ENCODE measurements at places on chromosomes 6 and 20.

- no peak for DNase-seq
Measured at GRCh38 chr20:12984863-12985262, 23.9 kb upstream of the SPTLC3 start.

DNA sequence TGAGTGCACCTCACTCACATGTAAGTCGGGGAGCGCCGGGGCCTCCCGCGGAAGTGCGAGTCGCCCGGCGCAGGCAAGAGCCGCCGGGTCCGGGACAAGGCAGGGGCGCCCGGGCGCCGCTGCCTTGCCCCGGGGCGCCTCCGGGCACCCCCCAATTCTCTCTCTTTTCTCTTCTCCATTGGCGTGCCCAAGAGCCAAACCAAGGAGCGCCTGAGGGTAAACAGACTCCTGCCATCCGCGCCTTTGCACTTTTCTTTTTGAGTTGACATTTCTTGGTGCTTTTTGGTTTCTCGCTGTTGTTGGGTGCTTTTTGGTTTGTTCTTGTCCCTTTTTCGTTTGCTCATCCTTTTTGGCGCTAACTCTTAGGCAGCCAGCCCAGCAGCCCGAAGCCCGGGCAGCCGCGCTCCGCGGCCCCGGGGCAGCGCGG is 36.8 kb downstream of the GNAS start:
- no peak for DNase-seq

- no peak for DNase-seq
Measured at GRCh38 chr20:45409521-45410272, 1.6 kb downstream of the DBNDD2 start.

DNA sequence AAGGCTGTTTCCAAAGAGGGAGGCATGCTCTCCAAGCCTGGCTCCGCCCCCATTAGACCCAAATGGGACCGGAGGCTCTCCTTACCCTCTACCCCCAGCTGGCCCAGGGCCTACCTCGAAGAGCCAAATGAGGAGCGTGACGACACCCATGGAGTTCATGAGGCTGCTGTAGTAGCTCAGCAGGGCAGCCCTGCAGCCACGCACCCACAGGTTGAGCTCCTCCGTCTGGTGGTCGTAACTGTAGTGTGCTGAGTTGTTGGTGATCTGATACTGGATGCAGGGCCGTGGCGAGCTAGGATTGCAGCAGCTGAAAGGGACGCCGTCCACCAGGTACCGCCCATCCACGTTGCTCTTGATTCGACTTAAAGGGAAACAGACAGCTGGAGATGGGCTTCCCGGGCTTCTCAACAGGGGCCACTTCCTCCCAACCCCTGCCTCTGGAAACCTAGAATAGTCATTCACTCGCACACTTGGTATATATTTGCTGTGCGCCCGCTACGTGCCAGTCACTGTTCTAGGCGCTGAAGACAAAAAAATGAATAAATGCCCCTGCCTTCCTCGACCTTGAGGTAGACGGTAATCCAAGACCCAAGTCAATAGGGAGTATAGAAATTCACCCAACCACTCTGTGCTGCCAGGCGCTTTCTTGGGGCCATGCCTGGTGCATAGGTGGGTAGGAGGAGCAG is 18.0 kb downstream of the PRPH2 start:
- DNase-seq: peak; percentile 78

GRCh38 chr6:14848019-14848418 is 397.9 kb upstream of the JARID2 start:
- no peak for DNase-seq

GRCh38 chr6:14743144-14743473 is 502.8 kb upstream of the JARID2 start:
- DNase-seq: no peak

GRCh38 chr6:159360306-159360705 is 191.1 kb downstream of the FNDC1 start:
- no peak for DNase-seq

DNA sequence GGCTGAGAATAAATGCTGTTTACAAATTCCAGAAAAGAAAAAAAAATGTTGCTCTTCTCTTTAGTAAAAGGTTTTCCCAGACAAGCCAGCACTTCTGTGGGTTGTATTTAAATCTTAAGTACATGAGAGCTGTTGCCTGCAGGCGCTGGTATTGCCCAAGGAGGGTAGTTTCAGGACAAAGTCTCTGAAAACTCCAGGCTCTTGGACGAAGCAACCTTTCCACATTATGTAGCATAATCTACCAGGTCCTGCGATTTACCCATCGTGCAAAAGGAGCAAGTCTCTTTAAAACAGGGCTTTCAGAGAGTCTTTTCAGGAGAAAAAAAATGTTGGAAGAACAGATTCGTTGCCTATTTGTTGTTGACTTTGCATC is 65.6 kb downstream of the PLG start:
- DNase-seq: no peak

DNA sequence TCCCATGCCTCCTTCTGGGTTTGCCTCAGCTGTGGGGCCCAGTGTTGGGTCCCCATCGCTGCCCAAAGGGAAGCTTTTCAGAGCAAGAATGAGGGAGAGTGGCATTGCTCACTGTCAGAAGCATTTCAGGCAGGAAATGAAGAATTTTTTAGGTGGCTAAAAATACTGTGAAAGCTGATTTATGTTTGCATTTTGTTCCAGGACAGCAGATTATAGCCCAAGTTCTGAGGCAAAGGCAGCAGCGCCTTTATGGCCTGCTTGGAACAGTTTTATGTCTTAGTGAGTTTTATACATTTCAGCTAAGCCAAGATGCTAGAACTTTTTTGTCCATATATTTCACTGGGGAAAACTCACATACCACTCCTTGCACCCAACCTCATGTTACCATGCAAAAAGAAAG is 4.3 kb upstream of the CCDC167 start:
- no peak for DNase-seq

DNA sequence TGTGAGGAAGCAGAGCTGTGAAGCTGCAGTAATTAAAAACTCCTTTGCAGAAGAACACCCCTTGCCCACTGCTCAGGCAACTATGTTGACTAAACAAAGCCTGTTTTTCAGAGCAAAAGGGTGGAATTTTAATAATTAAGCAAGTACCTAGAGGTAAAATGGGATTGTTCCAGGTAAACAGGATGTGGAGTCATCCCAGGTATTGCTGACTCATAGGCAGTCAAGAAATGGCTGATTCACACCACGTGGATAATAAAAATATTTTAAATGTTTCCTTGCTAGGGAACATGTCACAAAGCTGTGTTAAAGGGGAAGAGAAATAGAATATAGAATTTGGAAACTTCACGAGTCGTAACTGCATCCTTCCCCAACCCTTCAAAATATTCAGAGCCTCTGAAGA is 491.8 kb downstream of the BTBD3 start:
- no peak for DNase-seq

DNA sequence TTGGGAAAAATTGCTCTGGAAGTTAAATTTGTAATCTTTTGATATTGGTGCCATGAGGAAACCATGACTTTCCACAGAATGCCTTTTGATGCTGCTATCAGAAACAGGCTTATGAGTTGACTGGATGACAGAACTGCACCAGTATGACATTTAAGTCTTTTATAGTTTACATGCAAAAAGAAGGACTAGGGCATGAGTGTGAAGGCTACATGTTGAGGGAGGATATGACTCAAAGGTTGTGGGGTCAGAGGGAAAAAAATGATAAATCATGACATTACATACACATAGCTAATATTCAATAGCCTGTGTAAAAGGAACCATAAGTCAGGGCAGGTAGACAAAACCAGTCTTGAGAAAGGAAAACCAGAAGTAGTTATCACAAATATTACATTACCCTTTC is 182.2 kb downstream of the COL12A1 start:
- DNase-seq: no peak

- DNase-seq: peak; percentile 65
Measured at GRCh38 chr20:63698739-63699465, 2.5 kb downstream of the TNFRSF6B start.

GRCh38 chr6:132130626-132131298 is 179.6 kb upstream of the CCN2 start:
- peak; percentile 77 for DNase-seq

DNA sequence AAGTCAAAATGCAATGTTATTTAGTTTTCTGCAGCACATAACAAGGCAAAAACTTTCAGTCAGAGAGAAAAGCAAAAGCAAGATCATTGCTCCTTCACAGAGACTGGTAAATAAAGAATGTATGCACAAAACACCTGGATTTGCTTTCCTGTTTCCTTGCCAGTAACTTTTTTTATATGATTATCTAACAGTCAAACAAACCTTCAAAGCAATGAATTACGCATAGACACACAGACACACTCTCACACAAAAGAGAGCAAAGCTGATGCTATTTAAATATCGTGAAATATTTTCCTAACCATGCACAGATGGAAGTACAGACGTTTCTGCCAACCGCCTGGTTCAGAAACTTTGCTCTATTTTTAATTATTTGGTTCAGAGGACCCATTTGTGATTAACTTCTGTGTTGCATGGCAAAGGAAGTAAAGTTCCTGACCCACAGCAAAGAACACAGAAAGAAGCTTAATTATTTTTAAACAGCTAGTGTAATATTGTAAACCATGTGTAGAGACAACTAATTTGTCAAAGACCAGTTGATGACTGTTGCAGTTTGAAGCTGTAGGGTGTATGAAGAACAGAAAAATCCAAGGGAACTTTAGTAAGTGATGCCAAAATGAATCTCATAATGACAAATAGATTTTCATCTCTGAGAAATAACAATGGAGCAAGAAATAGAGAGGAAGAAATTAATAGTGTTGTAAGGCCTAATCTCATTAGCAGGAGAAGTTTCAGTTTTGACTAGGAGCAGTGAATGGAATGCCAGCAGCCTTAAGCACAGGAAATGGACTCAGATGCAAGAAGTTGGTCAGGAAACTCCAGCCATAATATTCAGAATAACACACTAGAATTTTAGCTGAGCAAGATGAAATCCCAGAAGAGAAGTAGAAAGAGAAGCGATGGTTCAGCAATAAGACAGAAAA is 24.1 kb downstream of the ATXN1 start:
- no peak for DNase-seq

DNA sequence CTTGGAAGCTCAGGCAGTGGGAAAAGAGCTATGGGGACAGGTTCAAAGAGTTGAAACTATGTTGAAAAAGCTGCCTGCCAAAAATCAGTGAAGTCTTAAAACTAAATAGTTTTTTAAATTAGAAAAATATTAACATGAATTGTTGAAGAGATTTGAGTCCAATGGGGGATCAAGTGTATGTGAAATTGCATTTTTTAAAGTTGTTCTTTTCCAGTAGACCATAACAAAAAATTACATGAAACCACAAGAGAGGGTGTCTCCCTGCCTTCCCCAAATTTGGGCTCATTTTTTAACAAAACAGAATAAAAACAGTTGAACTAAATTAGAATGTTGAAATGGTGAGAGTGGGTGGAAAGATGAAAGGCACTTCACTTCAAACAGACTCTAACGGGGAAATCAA is 31.5 kb upstream of the COL10A1 start:
- no peak for DNase-seq

- peak; percentile 88 for DNase-seq
Measured at GRCh38 chr6:35496841-35497570, at the start of gene TEAD3. Gene TEAD3 (minus strand): TSS chr6:35497079.

- no peak for DNase-seq
Measured at GRCh38 chr6:21859193-21859735, 265.7 kb downstream of the SOX4 start.

- DNase-seq: no peak
Measured at GRCh38 chr6:28565823-28566526, 40.3 kb downstream of the GPX5 start.

DNA sequence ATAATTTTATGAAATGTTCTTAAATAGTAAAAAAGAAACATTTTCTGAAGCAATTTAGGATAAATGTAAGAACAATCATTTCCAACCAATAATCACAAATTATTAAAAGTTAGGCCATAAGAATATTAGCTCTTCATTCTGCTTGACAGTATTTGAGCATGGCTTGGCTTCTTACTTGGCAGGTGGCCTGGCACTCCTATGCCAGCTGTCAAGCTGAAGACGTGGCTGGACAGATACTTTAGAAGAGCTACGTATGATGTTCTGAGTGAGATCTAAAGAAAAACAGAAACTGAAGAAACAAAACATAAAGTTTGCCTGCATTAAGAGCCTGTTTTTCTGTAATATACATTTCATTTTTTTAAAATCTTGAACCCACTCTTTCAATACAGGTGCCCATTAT is 438.9 kb downstream of the GRIK2 start:
- DNase-seq: no peak

- DNase-seq: no peak
Measured at GRCh38 chr6:5278047-5278446, 16.7 kb downstream of the FARS2 start.

DNA sequence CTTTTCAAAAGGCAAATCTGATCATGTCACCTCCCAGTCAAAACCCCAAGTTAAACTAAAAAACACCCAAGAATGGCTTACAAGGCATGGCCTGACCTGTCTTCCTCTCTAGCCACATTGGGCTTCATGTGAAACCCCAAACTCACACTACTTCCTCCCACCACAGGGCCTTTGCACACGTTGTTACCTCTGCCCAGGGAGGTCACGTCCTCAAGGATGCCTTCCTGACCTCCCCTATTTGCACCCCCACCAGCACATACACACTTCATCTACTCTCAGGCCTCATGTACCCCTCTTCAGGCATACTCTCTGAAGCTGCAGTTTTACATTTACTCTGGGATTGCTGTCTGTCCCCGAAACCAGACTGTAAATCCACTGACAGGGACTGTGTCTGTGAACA is 6.1 kb downstream of the EZR start:
- no peak for DNase-seq
